Left lung (tissue), 14 donors: ENCODE measurements at places on chromosomes 4 and X. TPM values are rescaled to one million over a fixed set of nuclear protein-coding genes. Genes with fewer than 3 reads are reported as not detected.

The FRAS1 gene
- 17.9 TPM for total RNA-seq

DNA sequence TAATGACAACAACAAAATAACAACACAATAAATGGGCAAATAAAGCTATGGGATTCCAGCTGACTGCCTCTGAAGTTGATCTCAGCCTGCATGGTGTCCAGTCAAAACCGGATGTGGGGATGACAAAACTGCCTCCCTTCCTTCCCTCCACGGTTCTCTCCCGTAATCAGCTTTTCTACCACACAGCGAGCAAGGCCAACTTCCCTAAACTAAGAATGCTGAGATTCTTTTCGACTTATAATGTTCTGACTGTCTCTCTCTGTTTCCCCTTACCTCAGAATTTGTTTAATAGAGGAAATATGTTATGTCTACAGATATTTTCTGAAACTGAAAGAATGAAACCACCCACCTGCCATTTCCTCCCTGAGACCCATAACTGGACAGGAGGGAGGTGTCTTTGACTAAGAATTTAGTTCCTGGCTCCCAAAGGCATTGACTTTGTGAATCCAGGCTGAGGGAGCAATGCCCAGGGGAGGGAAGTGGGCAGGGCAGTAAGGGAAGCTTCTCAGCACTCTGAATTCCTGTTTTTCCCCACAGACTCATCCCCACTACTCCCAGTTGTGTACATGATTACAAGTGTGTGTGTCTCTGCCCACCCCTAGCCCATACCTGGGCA is 1.0 kb upstream of the TLR1 start:
- no peak for DNase-seq
- H3K27ac ChIP-seq: peak overlapping the region; percentile 96
- H3K36me3 ChIP-seq: no peaks in the 10 kb centered on the region

The KCNIP4 gene
- not detected for total RNA-seq

GRCh38 chr4:178081896-178082295 is 639.7 kb upstream of the AGA start:
- no peaks in the 10 kb centered on the region for H3K27me3 ChIP-seq
- H3K27ac ChIP-seq: no peak overlapping the region
- DNase-seq: no peak
- no peaks in the 10 kb centered on the region for H3K36me3 ChIP-seq
- H3K4me3 ChIP-seq: no peak overlapping the region

The NLGN3 gene
- 1.0 TPM for total RNA-seq

- no peak overlapping the region for H3K27ac ChIP-seq
- H3K36me3 ChIP-seq: no peaks in the 10 kb centered on the region
- H3K4me3 ChIP-seq: no peak overlapping the region
- H3K27me3 ChIP-seq: no peaks in the 10 kb centered on the region
Measured at GRCh38 chrX:42106556-42106955, 183.2 kb upstream of the CASK start.
